ENCODE measurements at places on chromosomes 5 and 9. TPM values are rescaled to one million over a fixed set of nuclear protein-coding genes. Genes with fewer than 3 reads are reported as not detected.

DNA sequence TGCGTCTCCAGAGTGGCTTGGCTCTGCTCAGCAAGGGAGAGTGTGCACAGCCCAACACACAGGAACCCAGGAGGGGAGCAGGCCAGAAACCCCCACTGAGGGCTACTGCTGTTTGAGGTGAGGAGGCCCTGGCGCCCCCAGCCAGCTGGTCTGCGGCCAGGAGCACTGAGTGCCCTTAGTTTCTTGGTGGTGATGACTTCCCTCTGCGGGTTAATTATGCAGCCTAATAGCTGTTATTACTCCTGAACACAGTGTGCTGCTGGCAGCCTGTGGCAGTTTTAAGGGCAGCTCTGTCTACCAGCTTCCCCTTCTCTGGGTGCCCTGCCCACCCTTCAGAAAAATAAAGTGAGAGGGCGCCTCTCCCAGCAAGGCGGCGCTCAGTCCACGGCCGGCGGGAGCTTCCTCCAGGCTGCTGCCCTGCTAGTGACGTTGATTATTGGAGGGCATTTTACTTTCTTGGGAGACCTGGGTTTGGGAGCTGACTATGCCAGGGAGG lies 19.2 kb downstream of the GADD45G start:
- no peak overlapping the region for H3K27ac ChIP-seq
- H3K4me3 ChIP-seq = no peak overlapping the region
- peaks cover 8% of the 10 kb centered on the region for H3K27me3 ChIP-seq
- H3K4me1 ChIP-seq = no peaks in the 10 kb centered on the region
- H3K36me3 ChIP-seq = no peaks in the 10 kb centered on the region
- no peak for DNase-seq

Gene CDKN2B
- polyA plus RNA-seq = 0.36 TPM

GRCh38 chr5:56048124-56048523 lies 53.4 kb upstream of the IL6ST start:
- DNase-seq = no peak
- H3K4me3 ChIP-seq = no peak overlapping the region
- H3K36me3 ChIP-seq = no peaks in the 10 kb centered on the region
- H3K4me1 ChIP-seq = peaks cover 11% of the 10 kb centered on the region
- no peaks in the 10 kb centered on the region for H3K27me3 ChIP-seq
- H3K27ac ChIP-seq = no peak overlapping the region

DNA sequence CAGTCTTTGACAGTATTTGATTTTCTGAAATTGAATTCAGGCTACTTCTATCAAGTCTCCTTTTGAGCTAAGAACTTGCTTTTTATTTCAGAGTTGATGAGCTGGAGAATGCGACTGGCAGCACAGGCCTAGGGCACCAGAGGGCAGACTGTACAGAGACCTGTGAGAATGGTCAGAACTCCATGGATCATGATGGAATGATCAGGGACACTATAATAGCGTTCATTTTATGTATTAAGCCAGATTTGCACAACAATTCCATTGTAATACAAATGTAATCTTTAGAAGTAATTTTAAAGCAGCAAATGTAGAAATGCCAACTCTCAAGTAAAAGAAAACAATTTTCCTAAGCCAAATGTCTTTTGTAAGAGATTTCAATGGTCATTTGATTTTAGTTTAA lies 902.4 kb downstream of the NR2F1-AS1 start:
- H3K27ac ChIP-seq = no peak overlapping the region
- no peak for DNase-seq
- H3K36me3 ChIP-seq = no peaks in the 10 kb centered on the region
- H3K4me3 ChIP-seq = no peak overlapping the region
- H3K4me1 ChIP-seq = no peaks in the 10 kb centered on the region

Gene TSSK1B
- not detected for polyA plus RNA-seq

Gene PCDHGA10
- polyA plus RNA-seq = 0.10 TPM

DNA sequence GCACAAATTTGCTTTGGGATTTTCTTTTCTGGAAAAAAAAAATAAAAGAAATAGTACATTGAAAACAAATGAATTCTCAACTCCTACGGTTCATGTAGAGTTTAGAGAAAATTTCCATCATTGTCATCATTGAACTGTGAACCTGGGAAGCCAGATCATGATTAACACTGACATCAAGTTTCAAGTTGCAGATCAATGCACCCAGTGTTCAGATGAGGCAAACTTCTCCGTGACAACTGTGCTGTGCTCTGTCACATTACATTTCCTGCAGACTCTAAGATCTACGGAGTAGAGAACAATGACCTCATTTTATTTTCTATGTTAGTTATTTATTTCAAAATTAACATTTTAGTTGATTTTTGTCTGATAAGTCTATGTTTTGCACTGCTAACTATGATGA lies 99.7 kb downstream of the MAP1B start:
- no peaks in the 10 kb centered on the region for H3K36me3 ChIP-seq
- no peak overlapping the region for H3K4me3 ChIP-seq
- no peaks in the 10 kb centered on the region for H3K27me3 ChIP-seq
- H3K4me1 ChIP-seq = no peaks in the 10 kb centered on the region
- no peak overlapping the region for H3K27ac ChIP-seq

- no peak for DNase-seq
- no peak overlapping the region for H3K4me3 ChIP-seq
- no peak overlapping the region for H3K27ac ChIP-seq
- no peaks in the 10 kb centered on the region for H3K27me3 ChIP-seq
Measured at GRCh38 chr5:39980056-39980455, 555.3 kb upstream of the DAB2 start.

- H3K4me1 ChIP-seq = no peaks in the 10 kb centered on the region
- no peaks in the 10 kb centered on the region for H3K36me3 ChIP-seq
- no peak overlapping the region for H3K4me3 ChIP-seq
- H3K27me3 ChIP-seq = no peaks in the 10 kb centered on the region
- no peak overlapping the region for H3K27ac ChIP-seq
- no peak for DNase-seq
Measured at GRCh38 chr9:108322326-108323098, 533.3 kb downstream of the ACTL7B start.

DNA sequence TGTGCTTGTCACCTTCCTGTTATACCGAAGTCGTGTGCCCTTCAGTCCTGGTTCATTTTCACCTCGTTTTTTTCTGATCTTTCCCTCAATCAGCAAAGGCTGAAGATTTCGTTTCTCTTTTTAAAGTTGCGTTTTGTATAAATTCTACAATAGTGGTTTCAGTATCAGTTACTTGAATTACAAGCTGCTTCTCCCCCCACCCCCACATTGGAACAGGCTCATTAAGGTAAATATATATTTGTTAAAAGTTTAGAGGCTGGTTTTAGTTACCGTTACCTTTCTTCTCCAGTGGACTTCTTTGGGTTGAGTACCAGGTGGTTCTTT lies 881 bp downstream of the SUB1 start:
- peak overlapping the region; percentile 96 for H3K27ac ChIP-seq
- no peak for DNase-seq
- peak overlapping the region; percentile 84 for H3K4me3 ChIP-seq
- peaks cover 70% of the 10 kb centered on the region for H3K4me1 ChIP-seq
- H3K36me3 ChIP-seq = no peaks in the 10 kb centered on the region

DNA sequence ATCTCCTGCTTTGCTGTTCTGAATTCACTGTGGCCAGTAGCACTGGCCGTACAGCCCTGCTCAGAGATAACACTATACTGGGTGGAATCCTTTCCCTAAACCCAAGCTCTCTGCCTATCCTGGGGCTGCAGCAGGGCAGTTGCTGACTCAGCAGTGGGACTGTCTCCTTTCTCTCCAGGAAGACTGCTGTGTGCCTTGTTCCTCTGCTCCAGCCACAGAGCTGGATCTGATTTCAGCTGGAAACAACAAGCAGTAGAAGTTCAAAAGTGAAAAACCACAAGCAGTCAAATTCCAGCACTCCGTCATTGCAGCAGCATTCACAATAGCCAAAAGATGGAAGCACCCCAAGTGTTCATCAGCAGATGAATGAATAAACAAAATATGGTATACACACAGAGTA lies 105.0 kb downstream of the FBXL7 start:
- DNase-seq = no peak
- no peaks in the 10 kb centered on the region for H3K27me3 ChIP-seq

DNA sequence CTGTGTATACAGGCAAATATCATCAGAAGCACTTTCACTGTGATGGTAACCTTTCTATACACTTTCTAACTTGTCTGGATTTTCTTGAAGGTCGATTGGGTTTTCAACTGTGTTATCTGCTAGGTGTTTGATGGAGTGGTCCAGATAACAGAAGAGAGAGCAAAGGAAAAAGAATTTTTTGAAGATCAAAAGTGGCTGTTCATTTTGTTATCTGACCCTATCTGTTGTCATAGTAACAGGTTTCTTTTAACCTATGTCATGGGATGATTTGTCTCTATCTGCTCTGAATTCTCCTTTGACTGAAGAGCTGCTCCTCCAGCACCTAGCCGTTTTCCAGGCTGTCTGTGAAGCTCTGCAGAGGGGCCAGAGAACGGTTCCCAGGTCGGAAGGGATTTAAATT lies 77.8 kb upstream of the IRX2 start:
- no peaks in the 10 kb centered on the region for H3K27me3 ChIP-seq
- H3K4me1 ChIP-seq = no peaks in the 10 kb centered on the region
- H3K4me3 ChIP-seq = no peak overlapping the region
- no peaks in the 10 kb centered on the region for H3K36me3 ChIP-seq
- DNase-seq = no peak
- H3K27ac ChIP-seq = no peak overlapping the region

GRCh38 chr9:119044806-119045205 lies 324.4 kb downstream of the BRINP1 start:
- H3K4me3 ChIP-seq = no peak overlapping the region
- H3K27ac ChIP-seq = no peak overlapping the region
- H3K36me3 ChIP-seq = no peaks in the 10 kb centered on the region
- no peaks in the 10 kb centered on the region for H3K27me3 ChIP-seq
- DNase-seq = no peak
- H3K4me1 ChIP-seq = no peaks in the 10 kb centered on the region

All from B cell (primary cell).